ENCODE measurements at places on chromosomes 3 and 15.

GRCh38 chr15:94069844-94070243, 161.5 kb upstream of the MCTP2 start:
- no peak for DNase-seq

DNA sequence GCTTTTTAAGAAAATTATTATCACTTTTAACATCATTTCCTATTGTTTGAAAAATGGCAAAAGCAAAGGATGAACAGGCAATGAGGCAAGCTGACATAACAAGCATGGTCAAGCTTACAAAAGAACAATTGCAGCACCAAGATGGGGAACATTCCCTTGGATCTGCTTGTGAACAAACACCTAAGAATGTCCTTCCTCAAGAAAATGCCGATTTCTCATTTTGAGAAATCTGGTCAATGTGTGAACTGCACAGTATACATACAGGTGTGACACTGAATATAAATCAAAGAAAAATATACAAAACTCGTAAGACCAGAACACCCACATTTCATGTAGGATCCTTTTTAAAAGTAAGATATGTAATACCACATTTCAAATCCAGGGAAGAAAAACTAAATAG, 58.9 kb downstream of the LRRFIP2 start:
- no peak for DNase-seq

DNA sequence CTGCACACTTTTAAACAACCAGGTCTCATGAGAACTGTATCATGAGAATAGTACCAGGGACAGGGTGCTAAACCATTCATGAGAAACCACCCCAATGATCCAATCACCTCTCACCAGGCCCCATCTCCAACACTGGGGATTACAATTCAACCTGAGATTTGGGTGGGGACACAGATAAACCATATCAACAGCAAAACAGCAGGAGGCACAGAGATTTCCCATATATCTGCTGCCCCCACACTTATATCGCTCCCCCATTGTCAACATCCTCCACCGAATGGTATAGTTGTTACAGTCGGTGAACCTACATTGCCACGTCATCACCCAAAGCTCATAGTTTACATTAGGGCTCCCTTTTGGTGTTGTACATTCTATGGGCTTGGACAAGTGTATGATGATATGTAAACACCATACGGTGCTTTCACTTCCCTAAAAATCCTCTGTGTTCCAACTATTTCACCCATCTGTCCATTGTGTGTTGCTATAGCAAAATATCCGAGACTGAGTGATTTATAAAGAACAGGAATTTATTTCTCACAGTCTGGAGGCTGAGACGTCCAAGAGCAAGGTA, 224.8 kb downstream of the FAM43A start:
- DNase-seq, result no peak

DNA sequence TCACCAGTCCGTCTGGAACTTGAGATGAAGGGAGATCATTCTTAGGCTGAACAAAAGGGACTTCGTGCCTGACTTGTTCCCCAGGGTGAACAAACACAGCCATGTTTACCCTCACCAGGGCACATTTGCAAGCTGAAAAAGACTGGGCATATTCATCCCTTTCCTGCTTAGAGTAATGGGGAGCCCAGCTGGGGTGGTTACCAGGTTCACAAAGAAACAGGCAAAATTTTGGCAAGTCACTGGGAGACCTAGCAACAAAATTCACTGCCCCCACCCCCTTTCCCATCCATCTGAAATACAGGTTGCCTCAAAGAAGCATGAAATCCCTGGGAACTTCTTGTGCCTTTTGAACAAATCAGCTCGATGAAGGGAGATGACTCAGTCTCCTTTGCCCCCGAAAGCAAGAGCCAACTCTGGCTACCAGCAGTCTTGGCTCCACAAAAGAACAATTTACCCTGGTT, 775.0 kb downstream of the SQOR start:
- no peak for DNase-seq
